ENCODE measurements at places on chromosomes 3 and 15.

- DNase-seq, result no peak
These were observed 392.8 kb upstream of the WNT5A start for GRCh38 chr3:55879901-55880331.

DNA sequence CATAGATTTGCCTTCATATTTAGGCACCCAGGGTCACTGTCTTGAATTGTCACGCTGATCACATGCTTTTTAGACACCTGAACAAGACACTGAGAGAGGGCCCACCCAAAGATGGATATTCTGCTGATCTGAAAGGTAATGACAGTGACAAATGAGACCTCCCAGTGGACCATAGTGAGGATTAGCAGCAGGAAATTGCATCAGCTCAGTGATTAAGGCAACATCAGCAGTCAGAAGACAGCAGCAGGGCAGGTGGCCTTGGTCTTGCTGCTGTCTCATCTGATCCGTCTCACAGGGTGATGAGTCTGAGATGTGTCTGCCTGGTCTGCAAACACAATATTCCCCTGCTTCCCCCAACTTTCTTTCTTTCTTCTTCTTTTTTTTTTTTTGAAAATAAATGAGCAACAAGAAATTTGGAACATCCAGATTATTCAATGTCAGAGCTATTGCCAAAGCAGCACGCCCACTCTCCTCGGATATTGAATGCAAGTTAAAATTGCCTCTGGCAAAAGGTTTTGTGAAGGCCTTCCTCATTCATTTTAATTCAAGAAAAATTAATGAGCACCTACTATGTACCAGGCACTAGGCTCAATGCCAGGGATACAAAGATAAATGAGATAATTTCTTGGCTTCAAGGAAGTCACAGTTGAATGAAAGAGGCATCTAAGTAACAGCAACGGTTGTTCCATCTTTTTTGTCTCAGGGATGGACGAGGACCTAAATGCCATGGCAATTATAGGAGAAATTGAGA lies 14.1 kb downstream of the OTOL1 start:
- no peak for DNase-seq

DNA sequence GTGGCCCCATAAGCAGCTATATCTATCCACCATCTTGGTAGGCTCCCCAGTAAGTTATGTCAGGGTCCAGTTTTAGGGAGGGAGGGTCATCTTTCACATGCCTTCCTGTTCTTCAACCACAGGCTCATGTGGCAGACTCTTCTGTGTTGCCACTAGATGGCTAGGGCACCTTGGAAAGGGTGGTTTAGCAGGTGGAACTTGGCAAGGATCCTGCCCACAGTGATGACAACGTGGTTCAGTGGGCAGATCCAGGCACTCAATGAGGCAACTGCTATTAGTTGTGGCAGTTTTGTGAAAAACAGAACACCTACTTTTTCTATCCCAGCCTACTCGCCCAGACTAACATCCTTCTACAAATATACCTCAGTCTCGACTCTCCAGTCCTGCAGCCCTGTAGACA lies 7.2 kb upstream of the RBP1 start:
- no peak for DNase-seq

GRCh38 chr3:25423780-25424588 lies 4.1 kb upstream of the RARB start:
- DNase-seq, result no peak

DNA sequence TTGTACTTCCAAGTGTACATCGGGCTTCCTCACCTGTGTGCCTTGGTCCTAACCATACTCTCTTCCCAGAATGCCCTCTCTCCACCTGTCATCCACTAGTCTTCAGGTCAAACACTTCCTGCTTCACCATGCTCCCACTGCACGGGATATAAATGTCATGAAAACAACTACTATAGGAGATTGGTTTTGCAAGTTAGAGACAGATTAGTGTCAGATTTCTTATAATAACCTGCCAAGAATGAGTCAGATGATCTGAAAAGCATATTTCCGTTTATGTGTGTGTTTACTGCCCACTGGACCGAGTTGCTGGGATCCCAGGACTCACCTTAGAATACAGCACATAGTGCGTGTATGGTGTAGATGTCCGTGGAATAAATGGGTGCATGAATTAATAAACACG lies 21.4 kb downstream of the PLA1A start:
- no peak for DNase-seq

GRCh38 chr3:61331929-61332552 lies 80.8 kb upstream of the FHIT start:
- no peak for DNase-seq

GRCh38 chr15:31326875-31327668 lies 437 bp downstream of the KLF13 start:
- peak; percentile 93 for DNase-seq

DNA sequence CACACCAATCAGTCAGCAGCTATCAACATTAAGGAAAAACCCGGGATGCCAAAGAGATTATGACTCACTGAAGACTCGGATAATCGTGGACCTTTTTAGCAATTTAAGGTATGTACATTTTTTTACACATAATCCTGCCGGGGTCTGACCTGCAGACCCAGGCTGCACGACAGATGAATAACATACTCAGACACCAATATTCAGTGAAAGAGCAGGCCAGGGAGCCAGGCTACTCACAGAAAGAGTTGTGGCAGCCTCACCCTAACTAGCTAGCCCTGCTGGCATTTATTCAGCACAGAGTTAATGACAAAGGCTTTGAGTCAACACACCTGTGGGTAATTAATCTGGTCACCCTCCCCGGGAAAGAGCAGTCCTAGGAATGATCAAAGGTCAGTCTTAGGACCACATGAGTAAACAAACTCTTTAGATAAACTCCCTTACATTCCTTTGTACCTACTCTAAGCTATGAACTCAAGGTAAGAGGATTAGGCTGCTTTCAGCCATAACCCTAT lies 727.5 kb downstream of the TBL1XR1 start:
- no peak for DNase-seq

- no peak for DNase-seq
These were observed 183.4 kb downstream of the NFKBIZ start for GRCh38 chr3:102032491-102033383.

GRCh38 chr3:141049681-141050080 lies 1.5 kb upstream of the SPSB4 start:
- DNase-seq, result peak; percentile 18

GRCh38 chr3:170360466-170360865 lies 3.0 kb downstream of the SKIL start:
- no peak for DNase-seq

- no peak for DNase-seq
These were observed 486.0 kb upstream of the AGTR1 start for GRCh38 chr3:148211725-148212124.

GRCh38 chr15:57606816-57607215 lies 15.1 kb downstream of the MYZAP start:
- DNase-seq, result no peak

Data from NCI-H526 (cell line).